ENCODE measurements at places on chromosomes 11 and 22.

GRCh38 chr22:35797411-35797810, 79.7 kb downstream of the APOL5 start:
- DNase-seq = no peak

- no peak for DNase-seq
Observed at GRCh38 chr22:39732625-39733024, 160.9 kb downstream of the ENTHD1 start.

GRCh38 chr11:125956391-125957134, 10.7 kb downstream of the VSIG10L2 start:
- no peak for DNase-seq

GRCh38 chr11:36151933-36152580, 137.2 kb downstream of the COMMD9 start:
- no peak for DNase-seq

- no peak for DNase-seq
Observed at GRCh38 chr11:35814720-35815305, 129.0 kb upstream of the LDLRAD3 start.

GRCh38 chr22:49663823-49664222, 163.8 kb downstream of the BRD1 start:
- DNase-seq = no peak

DNA sequence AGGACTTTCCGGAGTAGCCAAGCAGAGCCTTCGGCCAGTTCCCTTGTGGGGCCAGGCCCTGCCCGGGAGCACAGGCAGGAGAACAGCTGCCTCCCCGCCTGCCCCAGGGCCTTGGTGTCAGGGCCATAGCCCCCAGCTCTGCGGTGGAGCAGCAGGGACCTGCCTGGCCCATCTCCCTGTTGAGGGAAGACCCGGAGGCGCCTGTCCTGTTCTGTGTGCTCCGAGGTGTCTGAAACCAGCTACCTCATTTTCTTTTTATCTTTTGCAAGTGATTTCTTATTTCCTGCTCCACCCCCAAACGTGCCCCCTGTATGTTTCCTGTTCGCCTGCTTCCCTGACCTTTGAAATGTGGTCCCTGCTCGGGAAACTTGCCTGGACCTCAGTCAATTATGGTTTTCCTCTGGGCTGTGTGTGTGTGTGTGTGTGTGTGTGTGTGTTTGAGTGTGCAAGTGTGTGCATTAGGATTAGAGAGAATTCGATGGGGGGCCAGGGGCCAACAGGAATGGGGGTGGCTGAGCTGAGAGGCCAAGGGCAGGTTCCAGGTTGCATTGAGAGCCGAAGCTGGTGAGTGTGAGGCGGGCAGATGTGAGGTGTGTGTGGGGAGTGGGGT, 19.1 kb downstream of the LRP5 start:
- no peak for DNase-seq

- DNase-seq = peak; percentile 78
Observed at GRCh38 chr22:21646608-21647590, 4.8 kb downstream of the SDF2L1 start.
